Activated naive CD4-positive, alpha-beta T cell treated with anti-CD3 and anti-CD28 coated beads for 36 hours (primary cell): ENCODE measurements at places on chromosomes 2 and 18. TPM values are rescaled to one million over a fixed set of nuclear protein-coding genes. Genes with fewer than 3 reads are reported as not detected.

LIPG gene
- total RNA-seq: 0.22 TPM

ZNF396 gene
- 0.77 TPM for total RNA-seq

TSPYL6 gene
- not detected for total RNA-seq

CFAP65 gene
- not detected for total RNA-seq

DLX1 gene
- not detected for total RNA-seq

MRO gene
- total RNA-seq: not detected

- DNase-seq: no peak
Measured at GRCh38 chr2:170457742-170458141, 257.4 kb upstream of the SP5 start.

DNA sequence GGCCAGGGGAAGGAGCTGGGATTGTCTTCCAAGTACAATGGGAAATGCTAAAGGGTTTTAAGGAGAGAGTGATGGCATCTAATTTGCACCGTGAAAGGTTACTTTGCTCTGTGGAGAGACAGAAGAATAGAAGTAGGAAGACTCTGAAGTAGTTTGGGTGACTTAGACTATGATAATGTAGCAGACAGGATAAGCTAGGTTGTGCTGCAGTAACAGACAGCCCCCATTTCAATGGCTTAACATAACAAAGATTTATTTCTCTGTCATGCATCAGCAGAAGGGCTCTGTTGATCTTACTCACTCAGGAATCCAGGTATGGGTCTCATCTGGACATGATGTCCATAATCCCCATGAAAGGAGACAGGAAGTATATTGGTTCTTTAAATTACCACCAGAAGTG is 26.4 kb downstream of the GNLY start:
- no peak for DNase-seq

DNA sequence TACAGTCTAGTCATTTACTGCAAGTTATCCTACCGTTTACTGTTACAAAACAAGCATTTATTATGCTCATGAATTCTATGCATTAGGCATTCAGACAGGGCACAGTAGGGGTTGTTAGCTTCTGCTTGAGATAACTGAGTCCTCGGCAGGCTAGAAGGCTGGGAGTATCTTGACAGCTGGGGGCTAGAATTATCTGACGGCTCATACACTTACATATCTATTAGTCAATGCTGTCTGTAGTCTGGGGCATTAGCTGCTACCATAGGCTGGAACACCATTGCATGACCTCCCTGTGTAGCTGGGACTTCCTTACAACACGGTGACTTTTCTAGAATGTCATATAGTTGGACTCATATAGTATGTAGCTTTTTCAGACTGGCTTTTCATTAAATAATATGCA is 61.9 kb upstream of the ALK start:
- DNase-seq: no peak

- DNase-seq: no peak
Measured at GRCh38 chr2:75994759-75995158, 284.0 kb upstream of the GCFC2 start.

GRCh38 chr2:79711098-79711497 is 198.2 kb downstream of the CTNNA2 start:
- no peak for DNase-seq

GRCh38 chr2:219087361-219087760 is 26.6 kb upstream of the IHH start:
- no peak for DNase-seq

- peak; percentile 32 for DNase-seq
Measured at GRCh38 chr18:12840382-12840781, 43.7 kb downstream of the PTPN2 start.

GRCh38 chr2:126765395-126765794 is 109.4 kb downstream of the GYPC start:
- DNase-seq: no peak

DNA sequence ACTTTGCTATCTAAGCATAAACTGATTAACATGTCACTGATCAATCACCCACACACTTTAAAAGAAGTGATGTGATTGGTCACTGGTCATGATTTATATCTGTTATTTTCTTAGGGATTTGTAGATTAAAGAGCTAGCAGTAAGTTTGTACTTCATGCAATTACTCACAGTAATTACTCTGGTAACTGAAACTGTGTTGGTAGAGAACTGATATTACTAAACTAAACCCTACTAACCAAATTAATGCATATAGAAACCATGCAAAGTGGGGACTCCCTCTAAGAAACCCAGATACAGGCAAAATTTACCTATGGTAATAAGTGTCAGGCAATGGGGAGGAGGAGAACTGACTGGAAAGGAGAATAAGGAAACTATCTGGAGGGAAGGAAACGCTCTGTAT is 44.8 kb upstream of the C2orf15 start:
- no peak for DNase-seq

- no peak for DNase-seq
Measured at GRCh38 chr2:205482399-205483081, 199.8 kb upstream of the NRP2 start.

DNA sequence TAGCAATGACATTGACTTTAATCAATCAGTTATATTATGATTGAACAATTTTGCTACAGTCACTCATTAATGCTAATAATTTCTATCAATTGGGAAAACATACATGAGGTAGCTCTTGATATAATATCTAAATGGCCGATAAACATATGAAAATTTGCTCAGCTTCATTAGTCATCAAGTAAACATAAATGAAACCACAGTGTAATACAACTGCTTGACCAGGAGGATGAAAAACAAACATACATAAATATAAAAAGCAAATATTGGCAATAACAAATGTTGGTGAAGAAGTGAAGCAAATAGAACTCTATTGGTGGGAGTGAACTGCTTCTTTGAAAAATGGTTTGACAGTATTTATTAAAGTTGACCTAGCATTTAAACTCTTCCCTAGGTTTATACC is 130.9 kb downstream of the ASXL3 start:
- no peak for DNase-seq

- no peak for DNase-seq
Measured at GRCh38 chr2:88165332-88166003, 4.7 kb upstream of the THNSL2 start.
